ENCODE measurements at places on chromosomes 12 and 14.

- no peak for DNase-seq
Measured at GRCh38 chr12:113643177-113643974, 171.7 kb upstream of the LHX5 start.

- DNase-seq: no peak
Measured at GRCh38 chr12:94193168-94193567, 44.8 kb downstream of the PLXNC1 start.

GRCh38 chr12:13000616-13000924 lies 505 bp upstream of the HEBP1 start:
- DNase-seq: no peak

GRCh38 chr12:98417266-98417665 lies 98.1 kb upstream of the TMPO start:
- no peak for DNase-seq

DNA sequence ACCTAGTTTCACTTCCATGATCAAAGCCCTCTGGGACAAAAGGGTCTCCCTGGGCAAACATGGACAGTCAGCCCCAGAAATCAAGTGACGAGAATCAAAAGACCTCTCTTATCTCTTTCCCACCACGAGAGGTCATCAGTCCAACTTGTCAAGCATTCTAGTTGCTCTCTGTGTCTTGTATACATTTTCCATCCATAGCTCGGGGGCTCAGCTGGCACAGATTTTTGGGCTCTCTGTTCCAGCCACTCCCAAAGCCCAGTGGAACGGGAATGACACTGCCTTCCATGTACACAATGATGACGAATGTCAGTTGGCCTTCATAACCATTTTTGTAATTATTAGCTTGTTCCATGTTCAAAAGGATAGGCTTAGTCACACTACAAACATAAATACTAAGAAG lies 29.7 kb downstream of the NOS1 start:
- no peak for DNase-seq

GRCh38 chr12:116265351-116266147 lies 11.9 kb downstream of the MED13L start:
- no peak for DNase-seq

GRCh38 chr14:23645812-23646647 lies 9.9 kb downstream of the DHRS2 start:
- DNase-seq: no peak

DNA sequence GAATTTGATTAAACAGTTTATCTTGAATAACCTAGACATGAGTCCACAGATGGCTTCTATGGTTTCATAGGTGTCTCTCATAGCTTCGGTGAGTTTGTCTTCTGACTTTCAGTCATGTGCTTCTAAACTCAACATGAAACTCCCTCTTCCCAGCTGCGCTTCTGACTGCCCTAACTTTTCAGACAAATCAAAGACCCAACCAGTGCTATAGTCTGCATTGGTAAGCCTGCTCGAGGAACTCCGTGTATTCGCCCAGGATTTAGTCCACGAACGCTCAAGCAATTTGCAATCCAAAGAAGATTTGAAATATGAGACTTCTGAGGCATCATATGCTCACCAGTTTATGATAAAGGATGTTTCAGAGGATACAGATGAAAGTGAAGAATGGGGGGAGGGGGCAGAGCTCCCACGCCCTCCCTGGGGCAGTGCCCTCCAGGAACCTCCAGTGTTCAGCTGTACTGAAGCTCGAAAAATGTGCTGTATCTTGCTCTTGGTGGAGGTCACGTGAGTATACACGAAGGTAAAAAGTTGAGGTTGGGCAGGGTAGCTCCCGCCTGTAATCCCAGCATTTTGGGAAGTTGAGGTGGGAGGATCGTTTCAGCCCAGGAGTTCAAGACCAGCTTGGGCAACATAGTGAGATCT lies 5.2 kb upstream of the RILPL2 start:
- no peak for DNase-seq

DNA sequence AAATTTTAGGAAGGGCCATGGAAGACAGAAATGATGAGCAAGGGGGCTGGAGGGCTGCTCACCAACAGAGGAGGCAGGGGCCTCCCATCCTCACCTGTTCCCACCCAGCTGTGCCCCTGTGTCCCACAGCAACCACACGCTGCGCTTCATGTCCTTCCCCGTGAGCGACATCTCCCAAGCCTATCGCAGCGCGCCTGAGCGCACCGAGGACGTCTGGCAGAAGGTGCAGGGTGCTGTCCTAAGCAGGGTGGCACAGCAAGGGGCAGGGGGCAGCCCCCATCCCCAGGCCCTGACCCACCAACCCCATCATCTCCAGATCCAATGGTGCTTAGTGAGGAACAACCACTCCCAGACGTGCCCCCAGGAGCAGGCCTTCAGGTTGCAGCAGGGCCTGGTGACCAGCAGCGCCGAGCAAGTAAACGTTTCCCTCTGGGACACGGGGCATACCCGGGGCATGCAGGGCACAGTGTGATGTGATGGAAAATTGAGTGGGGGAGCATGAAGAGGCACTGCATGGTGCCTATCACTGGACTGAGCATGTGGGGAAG lies 8.1 kb downstream of the CARMIL3 start:
- DNase-seq: no peak

GRCh38 chr12:94845110-94845509 lies 158.4 kb downstream of the NDUFA12 start:
- no peak for DNase-seq

DNA sequence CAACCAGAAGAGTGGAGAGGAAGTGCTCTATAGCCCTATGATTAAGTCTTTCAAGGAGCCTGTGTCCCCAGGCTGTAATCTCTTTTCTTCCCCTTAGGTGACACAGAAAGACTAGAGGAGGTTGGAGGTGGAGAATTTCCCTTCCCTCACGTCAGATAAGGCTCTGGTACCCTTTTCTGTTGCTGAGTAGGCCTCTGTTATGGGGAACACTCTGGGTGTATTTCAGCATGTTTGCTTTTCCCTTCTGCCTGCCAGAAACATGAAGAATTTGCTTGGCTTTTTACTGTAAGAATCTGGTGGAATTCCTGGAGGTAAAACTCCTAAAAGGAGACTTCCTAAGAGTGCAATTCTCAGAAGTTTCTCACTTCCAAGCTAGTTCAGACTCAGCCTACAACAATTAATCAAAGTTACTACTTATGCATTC lies 58.3 kb downstream of the SIX1 start:
- no peak for DNase-seq

- no peak for DNase-seq
Measured at GRCh38 chr14:33764876-33765650, 185.8 kb downstream of the EGLN3 start.

DNA sequence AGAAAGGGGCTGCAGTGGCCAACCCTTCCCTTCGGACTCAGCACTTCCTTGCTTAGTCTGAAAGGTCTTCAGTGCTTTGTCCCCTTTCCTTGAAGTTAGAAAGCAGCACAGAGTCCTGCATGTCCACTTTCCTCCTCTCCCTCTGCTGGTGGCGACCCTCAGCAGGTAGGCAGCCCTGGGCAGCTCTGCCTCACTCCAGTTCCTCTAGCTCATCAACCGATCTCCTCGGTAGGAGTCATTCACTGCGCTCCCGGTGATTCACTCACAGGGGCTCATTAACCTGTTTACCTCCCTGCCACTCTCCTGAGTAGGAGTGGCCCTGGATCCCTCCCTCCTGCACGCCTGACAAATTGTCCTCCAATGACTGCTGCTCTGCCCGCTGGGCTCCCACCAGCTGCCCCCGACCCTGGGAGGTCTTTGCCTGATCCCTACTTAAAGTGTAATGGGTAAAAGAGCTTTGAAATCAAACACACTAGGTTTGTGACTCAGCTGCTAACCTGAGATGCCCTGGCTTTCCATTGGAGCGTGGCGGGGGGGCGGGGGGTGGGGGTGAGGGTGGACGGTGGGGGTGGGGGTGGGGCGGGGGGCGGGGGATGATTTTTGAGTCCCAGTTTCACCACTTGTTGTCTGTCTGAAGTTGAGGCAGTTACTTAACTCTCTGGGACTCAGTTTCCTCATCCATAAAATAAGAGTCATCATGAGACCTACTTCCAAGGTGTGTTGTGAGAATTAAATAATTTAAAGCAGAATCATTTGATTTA lies 4.2 kb downstream of the SCNN1A start:
- DNase-seq: no peak

- no peak for DNase-seq
Measured at GRCh38 chr14:61532763-61533162, 162.6 kb upstream of the HIF1A start.

GRCh38 chr14:20802341-20803084 lies at the start of gene RNASE1:
TSS of gene RNASE1 (minus strand) at chr14:20802844. CDS start at chr14:20802068, 776 bp downstream.
- DNase-seq: no peak

DNA sequence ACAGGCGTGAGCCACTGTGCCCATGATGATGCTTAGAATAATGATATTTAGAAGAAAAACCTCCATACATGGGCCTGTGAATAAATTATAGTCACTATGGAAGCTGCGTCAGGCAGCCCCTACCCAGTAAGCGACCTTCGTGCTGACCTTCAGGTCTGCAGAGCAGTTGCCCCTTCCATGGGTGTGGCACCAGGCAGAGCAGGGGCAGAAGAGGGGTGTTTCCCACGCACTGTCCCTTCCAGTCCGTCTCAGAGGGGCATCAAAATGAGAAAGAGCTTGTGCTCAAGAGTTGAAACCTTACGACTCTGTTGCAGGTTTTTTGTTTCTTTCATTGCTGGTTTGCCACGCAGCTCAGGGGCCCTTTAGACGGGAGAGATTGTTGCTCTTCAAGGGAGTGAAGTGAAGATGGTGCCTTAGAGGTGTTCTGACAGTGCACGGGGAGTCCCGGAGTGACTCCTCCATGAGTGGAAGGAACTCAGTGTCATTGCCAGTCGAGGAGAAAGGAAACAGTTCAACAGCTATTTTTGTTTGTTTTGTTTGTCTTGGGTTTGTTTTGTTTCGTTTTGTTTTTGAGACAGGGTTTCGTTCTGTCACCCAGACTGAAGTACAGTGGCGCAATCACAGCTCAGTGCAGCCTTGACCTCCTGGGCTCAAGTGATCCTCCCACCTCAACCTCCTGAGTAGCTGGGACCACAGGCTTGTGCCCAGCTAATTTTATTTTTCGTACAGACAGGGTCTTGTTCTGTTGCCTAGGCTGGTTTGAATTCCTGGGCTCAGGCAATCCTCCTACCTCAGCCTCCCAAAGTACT lies 13.9 kb downstream of the CKB start:
- no peak for DNase-seq

DNA sequence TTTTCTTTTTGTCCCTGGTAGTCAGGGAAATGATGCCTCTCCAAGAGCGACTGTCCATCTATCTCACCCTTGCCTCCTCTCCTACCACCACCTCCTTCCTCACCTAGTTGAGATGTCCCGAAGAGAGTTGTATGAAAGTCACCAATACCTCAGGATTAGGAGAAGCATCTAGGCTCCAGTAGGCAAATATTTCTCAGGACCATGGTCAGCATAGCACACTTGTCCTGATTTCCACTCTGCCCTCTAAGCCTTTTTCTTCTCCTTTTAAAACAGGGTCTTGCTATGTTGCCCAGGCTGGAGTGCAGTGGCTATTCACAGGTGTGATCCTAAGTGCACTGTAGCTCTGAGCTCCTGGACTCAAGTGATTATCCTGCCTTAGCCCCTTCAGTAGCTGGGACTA lies 268.4 kb upstream of the PELI2 start:
- no peak for DNase-seq

DNA sequence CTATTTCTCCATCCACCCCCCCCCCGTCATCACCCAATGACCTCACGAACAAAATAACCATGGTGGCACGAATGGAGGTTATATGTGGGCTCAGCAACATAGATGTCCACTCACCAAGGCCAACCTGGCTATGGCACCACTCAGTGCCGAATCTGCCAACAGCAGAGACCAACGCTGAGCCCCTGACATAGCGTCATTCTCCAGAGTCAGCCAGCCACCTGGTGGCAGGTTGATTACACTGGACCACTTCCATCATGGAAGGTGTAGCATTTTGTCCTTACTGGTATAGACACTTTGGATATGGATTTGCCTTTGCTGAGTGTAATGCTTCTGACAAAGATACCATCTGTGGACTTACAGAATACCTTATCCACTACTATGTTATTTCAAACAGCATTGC lies 24.2 kb upstream of the DYRK2 start:
- DNase-seq: no peak

GRCh38 chr12:121789233-121789781 lies 4.2 kb downstream of the RHOF start:
- DNase-seq: no peak

- DNase-seq: no peak
Measured at GRCh38 chr14:32004300-32004699, 72.8 kb upstream of the ARHGAP5 start.

- no peak for DNase-seq
Measured at GRCh38 chr14:94097091-94097490, 13.4 kb upstream of the IFI27 start.

DNA sequence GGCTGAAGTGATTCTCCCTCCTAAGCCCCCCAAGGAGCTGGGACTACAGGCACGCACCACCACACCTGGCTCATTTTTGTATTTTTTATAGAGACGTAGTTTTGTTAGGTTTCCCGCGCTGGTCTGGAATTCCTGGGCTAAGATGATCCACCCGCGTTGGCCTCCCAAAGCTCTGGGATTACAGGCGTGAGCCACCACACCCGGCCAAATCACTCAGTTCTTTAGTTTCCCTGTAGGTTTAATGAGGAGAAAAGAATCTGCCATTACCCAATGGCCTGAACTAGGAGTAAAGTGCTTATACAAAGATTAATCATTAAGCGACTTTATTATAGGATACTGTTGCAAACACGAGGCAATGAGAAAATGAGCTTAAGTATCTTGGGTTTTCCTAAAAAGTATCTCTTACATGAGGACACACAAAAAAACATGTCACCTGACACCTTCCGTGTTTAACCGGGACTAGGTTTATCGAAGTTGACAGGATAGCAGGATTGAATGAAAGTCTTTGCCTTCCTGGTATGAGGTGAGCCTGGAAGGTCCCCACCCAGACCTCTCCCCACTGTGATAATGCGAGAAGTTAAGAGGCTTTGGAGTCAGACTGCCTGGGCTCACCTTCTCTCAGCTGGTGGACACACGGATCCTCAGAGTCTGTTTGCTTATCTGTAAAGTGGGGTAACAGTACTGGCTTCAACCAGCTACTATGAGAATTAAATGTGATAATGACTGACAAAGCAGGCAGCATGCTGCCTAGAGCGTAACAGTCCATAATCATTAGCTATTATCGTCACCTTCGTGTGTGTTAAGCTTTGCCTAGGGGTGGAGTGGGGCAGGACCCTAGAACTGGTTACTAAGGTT lies 133.5 kb upstream of the KRAS start:
- no peak for DNase-seq

DNA sequence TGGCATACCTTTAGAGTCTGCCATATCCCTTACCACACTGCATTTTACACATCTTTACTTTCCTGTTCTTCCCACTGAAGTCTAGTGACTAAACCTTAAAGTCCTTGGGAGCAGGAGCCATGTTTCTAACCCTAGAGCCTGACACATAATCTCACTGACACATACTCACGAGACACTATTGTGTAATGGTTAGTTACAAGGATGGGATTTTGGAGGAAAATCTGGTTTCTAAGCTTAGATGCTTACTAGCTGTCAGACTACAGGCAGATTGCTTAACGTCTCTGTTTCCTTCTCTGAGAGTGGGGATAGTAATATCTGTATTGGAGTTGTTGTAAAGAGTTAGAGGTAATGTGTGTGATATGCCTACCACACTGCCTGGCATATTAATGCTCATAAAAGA lies 6.2 kb upstream of the DYRK4 start:
- no peak for DNase-seq

All from stimulated activated CD4-positive, alpha-beta T cell treated with anti-CD3 and anti-CD28 coated beads, Interleukin-1b, Interleukin-23, amount 100 ng/mL, for 1 hour (primary cell).